ENCODE measurements at places on chromosomes 1 and 21. TPM values are rescaled to one million over a fixed set of nuclear protein-coding genes. Genes with fewer than 3 reads are reported as not detected.

NMNAT2 gene
- polyA plus RNA-seq, result 4.7 TPM

ERI3 gene
- polyA plus RNA-seq, result 107 TPM

DNA sequence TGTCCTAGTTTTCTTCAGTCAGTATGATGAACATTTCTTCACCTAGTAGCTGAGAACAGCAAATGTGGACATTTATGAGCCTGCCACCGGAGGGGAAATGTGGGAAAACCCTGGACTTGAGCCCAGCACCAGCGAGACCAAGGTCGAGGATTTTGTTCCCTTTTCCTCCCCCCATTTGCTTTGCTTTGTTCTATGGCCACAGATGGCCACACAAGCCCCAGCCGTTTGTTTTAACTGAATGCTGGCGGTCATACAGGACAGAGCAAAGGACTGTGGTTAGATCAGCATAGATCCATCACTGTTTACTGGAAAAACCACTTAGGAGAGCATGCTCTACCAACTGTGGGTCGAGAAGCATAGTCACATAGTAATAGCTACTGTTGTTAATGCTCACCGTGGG is 20.9 kb downstream of the SH2D2A start:
- DNase-seq, result no peak

DNA sequence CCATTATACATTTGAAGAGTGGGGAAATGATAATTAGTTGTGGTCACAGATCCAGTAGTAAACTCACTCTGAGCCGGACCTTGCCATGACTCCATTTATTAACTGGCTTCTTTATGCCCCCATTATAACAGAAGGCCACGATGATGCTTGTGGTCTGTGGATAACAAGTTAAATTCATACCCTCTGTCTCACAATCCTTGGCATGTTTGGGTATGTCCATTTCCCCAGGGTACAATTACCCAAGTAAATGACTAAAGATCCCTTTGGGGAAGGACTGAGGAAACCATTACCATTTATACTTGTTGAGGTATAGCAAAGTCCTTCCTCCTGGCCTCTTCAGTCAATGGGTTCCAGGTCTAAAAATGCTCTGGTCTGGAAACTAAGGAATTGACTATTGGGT is 7.3 kb upstream of the USP1 start:
- no peak for DNase-seq

- no peak for DNase-seq
Measured at GRCh38 chr1:94617134-94617805, 75.7 kb upstream of the F3 start.

DNA sequence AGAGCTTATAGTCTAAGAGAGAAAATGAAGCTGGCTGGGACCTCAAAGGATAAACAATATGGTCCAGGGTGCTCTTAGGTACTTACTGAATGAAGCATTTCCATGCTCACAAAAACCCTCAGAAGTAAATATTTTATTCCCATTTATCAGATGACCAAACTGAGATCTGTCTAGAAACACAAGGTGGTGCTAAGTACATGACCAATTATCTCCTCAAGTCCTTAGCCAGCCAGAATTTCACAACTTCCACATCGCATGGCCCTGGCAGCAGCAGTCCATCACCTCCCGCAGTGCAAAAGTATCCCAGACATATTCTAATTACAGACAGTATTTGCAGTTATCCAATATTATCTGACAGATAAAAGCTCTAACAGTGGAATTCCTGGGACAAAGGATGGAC is 321.7 kb upstream of the PROX1 start:
- DNase-seq, result no peak

GRCh38 chr1:10057796-10058195 is 25.0 kb downstream of the UBE4B start:
- DNase-seq, result peak; percentile 59

Data from renal pelvis (tissue), 12 donors.